ENCODE measurements at places on chromosomes 5 and 9. TPM values are rescaled to one million over a fixed set of nuclear protein-coding genes. Genes with fewer than 3 reads are reported as not detected.

- no peak for DNase-seq
Observed at GRCh38 chr5:154709368-154710305, 45.5 kb upstream of the LARP1 start.

- peak; percentile 29 for DNase-seq
Observed at GRCh38 chr5:177433658-177434217, 7.3 kb downstream of the GRK6 start.

Gene SLCO6A1
- total RNA-seq, result not detected

- DNase-seq, result no peak
Observed at GRCh38 chr5:97150401-97150800, 8.0 kb upstream of the LIX1 start.

- DNase-seq, result no peak
Observed at GRCh38 chr5:128493657-128494329, 44.3 kb downstream of the FBN2 start.

Gene DAPK1
- total RNA-seq, result 1.3 TPM

GRCh38 chr5:79284846-79285245 lies 48.9 kb downstream of the JMY start:
- no peak for DNase-seq

GRCh38 chr9:111052791-111053190 lies 14.5 kb upstream of the LPAR1 start:
- DNase-seq, result no peak

Gene ANKRD34B
- total RNA-seq, result not detected

DNA sequence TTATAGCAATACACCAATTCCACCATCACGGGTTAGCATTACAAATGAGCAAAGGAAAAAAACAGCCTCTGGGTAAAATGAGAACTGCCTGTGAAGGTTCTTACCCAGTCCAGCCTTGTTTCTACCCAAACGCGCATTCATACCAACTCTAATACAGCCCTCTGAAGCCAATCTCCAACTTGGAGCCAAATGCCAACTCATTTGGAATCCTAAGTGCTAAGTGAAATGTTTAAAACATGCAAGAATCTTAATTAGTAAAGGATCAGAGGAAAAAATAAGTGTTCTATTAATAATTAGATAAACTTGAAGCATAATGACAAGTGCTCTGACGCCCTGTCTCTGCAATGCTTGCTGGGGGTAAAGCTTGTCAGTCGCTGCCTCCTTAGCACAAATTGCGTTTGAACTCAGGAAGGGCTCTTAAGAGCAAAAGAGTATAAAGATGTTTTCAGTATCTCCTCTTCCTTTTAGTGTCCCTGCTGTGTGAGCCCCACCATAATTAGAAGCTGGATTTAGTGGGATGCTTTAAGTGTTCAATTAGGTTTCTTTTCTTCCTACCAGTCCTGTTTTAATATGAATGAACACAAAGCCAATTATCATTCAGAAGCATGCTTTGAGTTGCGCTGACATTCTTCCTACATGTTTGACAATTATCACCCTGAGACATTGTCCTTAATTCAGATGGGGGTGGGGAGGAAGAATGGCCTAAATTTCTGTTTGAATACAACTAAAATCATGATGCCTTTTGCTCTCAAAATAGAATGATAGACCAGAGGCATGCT lies 537.6 kb downstream of the DTWD2 start:
- DNase-seq, result no peak

DNA sequence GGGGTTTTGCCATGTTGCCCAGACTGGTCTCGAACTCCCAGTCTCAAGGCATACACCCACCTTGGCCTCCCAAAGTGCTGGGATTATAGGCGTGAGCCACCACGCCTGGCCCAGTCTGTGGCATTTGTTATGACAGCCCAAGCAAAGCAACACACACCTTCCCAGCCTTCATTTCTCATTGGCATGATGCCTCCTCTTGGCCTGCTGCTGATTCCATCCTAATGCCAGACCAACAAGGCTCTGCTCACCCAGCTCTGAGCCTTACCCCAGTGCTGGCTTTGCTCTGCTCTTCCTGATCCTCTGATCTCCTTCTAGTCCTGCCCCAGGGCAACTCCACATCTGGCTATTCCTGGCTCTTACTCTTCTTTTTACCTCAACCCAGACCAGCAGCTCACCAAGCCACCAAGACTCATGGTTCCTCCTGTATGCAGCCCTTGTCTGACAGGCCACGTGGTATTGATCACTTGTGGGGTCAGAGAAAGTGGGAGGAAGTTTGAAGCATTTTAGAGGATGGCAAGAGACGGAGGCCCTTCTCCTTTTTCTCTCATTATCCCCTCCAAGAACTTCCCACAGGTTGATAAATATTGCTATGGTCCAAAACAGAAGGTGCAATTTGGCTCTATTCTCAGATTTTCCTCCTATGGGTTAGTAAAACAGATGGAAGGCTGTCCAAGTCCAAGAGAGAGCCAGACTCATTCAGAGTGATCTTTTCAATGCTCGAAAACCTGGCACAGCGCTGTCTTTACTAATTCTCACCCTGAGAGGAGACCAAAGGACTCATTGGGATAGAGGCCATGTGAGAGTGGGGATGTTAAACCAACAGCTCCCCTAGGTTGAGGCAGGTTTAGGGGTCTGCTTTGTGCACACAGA lies 958 bp downstream of the CD180 start:
- no peak for DNase-seq

GRCh38 chr9:70392189-70392588 lies 22.3 kb downstream of the KLF9 start:
- no peak for DNase-seq

Gene WDR70
- 37.6 TPM for total RNA-seq

DNA sequence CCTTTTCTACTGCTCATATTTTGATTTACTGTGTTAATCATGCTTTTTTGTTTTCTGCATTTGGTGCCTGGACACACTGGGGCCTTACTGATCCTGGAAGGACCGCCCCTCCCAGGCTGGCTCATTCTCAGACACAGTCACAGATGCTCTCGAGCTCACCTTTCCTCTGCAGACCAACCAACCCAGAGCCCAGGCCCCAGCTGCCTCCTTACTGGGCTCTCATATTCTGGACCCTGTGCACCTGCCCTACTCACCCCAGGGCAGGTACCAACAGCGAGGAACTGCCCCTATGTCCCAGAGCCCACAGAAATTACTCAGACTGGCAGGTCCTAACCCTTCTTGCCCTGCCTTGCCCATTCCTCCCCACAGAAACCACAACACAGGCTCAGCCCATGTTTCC lies 6.6 kb upstream of the OR2V2 start:
- no peak for DNase-seq

DNA sequence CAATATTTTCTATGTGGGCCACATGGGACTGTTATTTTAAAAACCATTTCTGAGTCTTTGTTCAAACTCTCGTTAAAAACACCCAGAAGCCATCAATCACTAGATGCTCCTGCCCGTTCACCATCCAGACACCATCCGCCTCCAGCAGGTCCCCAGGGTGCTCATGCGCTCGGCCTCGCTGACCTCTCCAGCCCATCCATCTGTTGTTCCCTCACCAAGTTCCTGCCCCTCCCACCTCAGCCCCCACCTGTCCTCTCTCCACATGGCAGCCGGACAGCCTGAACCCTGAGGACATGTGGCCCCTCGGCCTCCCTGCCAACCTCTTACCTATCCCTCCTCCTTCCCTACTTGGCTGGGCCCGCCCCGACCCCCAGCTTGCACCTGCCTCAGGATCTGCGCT lies 31.6 kb downstream of the NSUN2 start:
- DNase-seq, result no peak

Gene ARSI
- not detected for total RNA-seq

Gene SPATA6L
- 1.0 TPM for total RNA-seq

GRCh38 chr5:75622564-75622963 lies 11.3 kb downstream of the ANKDD1B start:
- DNase-seq, result no peak

GRCh38 chr5:1888541-1889251 lies 6.0 kb upstream of the IRX4 start:
- no peak for DNase-seq

DNA sequence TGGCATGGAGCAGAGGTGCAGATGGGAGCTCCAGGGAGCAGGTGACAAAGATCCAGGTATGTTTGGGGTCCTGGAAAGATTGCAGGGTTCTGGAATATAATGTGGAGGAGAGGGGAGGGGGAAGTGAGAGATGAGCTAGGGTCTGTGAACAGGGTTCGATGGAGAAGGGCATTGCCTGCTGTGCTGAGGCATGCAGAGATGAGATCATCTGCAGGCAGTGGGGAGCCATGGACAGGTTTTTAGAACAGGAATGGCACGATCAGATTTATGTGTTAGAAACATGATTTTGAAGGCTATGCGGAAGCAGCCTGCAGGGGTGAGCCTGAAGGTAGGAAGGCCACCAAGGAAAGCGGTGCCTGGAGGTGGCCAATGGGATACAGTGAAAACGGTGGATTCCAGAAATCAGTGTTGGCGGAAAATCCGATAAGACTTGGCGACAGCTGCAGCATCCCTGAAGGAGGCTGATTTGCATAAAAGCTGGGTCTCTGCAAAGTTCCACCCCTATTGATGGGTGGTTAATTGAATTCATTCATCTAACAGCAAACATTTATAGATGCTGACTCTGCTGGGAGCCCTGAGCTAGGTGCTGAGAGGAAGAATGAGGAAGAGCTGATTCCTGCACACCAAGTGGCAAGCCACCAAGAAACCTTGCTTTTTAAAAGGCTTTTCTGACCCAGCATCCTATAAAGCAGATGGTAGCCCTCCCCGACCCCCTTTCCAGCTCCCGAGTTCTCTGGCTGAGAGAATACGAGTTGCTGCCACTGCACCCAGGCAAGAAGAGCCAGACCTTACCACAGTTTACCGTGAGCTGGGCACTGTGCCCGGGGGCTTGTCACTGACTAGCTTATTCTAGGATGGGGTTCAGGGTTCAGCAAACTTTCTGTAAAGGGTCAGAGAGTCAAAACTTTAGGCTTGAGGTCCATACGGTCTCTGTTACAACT lies 139.2 kb upstream of the SMIM23 start:
- no peak for DNase-seq

Gene CFAP77
- not detected for total RNA-seq

DNA sequence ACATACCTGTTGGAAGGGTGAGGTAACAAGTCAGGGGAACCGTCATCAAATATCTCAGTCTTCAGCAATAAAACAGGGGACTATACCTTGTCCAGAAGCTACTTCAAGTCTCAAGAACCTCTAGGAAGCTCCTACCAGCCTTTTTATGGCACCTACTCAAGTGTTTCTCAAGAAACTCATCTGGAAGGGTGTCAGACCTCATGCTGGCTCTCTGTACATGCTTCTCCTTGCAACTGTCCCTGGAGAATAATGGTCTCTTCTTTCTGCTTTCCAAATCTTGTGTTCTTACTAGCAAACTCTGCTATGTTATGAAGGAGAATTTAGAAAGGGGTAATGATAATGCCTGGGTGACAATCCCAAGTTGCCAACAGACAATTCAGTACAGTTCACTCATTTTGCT lies 8.3 kb upstream of the PTAR1 start:
- no peak for DNase-seq

DNA sequence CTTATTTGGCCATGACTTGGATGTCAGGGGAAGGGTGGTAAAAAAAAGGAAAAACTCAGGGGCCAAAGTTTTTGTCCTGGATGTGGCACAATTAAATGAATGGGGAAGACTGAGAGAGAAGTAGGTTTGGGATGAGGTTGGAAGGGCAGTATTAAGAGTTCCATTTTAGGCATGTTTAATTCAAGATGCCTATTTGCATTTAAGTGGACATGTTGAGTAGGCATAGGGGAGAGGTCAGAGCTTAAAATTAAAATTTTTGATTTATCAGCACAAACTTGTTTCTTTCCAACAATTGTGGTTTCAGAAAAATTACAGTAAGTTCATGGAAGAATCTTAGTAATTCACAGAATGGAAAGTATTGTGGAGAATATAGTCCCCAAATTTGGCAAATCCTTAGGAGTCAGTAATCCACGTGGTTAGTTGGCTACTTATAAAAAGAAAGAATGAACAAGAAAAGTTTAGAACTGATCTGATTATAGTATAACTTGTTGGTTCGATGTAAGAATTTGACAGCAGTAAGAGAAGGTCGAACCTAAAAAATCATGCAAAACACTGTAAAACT lies 265.9 kb downstream of the SAXO1 start:
- DNase-seq, result no peak

GRCh38 chr5:40404613-40405012 lies 275.1 kb upstream of the PTGER4 start:
- DNase-seq, result no peak

GRCh38 chr5:33230467-33231078 lies 210.2 kb upstream of the TARS1 start:
- no peak for DNase-seq

Gene ADGRD2
- total RNA-seq, result not detected
